Tibial nerve (tissue), 4 donors: ENCODE measurements at places on chromosomes 12 and 14. TPM values are rescaled to one million over a fixed set of nuclear protein-coding genes. Genes with fewer than 3 reads are reported as not detected.

GRCh38 chr14:79467835-79468234, 743.5 kb downstream of the DIO2 start:
- DNase-seq: no peak

DNA sequence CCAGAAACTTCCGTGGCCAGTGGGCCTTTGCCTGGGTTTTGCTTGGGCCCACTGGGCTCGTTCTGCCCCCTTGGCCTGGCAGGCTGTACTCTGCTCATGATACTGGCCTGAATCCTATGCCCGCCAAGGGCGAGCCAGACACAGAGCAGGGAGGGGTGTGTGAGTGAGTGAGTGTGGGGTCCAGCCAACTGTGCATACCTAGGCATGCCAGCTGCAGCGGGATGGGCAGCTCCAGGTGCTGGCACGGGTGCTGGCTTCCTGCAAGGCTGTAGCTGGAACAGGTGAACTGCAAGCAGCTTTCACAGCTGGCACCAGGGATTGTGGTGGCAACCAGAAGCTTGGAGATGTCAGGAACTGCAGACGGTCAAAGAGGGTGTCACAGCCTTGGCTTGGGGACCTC, 1276.4 kb downstream of the SLC16A7 start:
- no peak for DNase-seq

Gene MEG3
- 169 TPM for total RNA-seq

GRCh38 chr12:7591531-7591930, 74.2 kb downstream of the APOBEC1 start:
- DNase-seq: no peak

- no peak for DNase-seq
These were observed 5.1 kb downstream of the SLC4A8 start for GRCh38 chr12:51429700-51430099.

DNA sequence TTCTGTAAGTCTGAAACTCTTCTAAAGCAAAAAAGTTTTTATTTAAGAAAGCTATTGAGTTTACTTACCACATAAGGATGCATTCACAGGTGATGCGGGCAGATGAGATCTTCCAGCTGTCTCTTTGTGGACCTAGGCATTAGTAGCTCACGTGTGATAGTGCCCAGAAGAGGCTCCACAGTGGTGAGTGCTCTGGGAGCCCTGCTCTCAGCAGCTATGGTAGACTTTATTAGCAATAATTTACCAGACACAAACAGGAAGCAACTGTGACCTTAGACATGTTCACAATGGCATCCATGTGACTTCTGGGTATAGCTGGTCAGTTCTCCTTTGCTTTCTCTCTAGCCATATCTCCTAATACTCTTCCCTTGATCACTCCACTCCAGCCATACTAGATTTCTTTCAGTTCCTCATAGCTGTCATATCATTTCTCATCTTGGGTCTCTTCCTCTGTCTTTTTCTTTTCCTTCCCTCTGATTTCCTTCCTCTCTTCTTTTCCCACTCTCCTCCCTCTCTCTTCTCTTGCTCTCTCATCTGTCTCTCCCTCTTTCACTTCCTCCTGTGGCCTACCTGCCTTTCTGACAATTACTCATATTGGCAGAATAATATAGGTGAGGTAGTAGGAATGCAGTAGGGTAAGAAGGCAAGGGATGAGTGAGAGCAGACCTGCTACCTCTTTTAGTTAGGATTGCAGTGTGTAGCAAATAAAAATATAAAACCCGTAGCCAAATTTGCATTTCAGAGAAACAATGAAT, 75.2 kb upstream of the SCAF11 start:
- DNase-seq: no peak

DNA sequence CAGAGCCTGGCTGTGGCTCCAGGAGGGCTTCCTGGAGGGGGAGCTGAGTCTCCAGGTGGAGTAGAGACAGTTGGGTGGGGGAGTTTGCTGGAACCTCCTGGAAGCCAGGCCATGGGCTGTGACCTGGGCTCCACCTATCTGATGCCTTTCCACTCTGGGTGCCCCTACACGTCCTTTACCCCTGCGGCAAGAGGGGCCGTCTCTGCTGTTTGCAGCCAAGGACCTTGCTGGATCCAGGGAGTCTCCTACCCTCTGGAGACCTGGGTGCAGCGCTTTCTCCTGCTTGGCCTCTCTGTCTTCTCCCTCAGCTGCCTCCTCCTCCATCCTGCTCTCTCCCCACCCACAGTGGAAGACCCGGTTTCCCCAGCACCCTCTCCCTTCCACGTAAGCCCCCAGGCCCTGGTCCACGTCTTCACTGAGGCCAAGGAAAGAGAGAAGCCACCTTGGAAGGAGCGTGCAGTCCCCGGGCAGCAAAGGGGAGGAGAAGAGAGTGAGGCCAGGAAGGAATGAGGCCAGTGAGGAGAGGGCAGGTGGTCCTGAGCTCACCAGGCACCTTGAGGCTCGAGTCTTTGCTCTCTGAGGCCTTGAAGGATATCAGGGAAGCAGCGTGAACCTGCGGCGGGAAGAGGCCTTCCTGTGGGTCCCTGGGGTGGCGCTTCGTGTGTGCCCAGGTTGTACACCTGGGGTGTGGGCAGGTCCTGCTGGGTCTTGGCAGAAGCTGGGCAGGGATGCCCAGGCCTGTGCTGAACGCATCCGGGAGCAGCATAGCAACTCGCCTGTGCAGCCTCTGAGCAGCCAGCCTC, 294.3 kb upstream of the RTL1 start:
- no peak for DNase-seq

Gene OR4K2
- total RNA-seq: not detected

Gene TCL1A
- total RNA-seq: not detected

Gene STAT2
- total RNA-seq: 163 TPM

- no peak for DNase-seq
These were observed 1.3 kb upstream of the WASHC3 start for GRCh38 chr12:102063069-102063468.

DNA sequence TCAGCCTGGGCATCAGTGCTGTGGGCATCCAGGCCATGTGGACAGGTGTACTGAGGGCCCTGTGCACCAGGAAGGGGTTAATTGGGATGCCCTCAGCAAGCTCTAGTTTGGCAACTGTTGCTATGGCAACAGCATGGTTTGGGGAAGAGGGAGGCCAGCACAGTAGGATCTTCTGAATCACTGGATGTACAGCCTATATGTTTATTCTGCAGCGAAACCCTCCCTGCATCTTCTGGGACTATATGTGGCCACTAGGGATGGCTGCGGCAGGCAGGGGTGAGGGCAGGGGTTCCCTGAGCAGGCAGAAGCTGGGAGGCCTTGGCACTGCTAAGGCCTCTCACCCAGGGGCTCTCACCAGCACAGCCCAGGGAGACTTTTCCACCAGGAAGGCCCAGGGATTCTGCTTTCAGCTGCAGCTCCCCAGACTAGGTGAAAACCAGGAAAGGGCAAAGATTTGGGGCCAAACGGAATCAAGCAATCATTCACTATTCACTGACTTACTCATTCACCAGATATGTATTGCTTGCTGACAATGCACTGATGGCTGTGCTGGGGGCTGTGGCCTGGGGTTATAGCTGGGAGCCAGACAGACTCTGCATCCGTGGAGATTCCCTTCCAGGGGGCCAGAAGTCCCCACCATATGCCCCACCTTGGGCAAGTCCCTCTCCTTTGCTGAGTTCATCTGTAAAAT, 42.8 kb downstream of the IRF2BPL start:
- DNase-seq: no peak

Gene SOCS2
- total RNA-seq: 18.8 TPM

Gene LALBA
- total RNA-seq: not detected

DNA sequence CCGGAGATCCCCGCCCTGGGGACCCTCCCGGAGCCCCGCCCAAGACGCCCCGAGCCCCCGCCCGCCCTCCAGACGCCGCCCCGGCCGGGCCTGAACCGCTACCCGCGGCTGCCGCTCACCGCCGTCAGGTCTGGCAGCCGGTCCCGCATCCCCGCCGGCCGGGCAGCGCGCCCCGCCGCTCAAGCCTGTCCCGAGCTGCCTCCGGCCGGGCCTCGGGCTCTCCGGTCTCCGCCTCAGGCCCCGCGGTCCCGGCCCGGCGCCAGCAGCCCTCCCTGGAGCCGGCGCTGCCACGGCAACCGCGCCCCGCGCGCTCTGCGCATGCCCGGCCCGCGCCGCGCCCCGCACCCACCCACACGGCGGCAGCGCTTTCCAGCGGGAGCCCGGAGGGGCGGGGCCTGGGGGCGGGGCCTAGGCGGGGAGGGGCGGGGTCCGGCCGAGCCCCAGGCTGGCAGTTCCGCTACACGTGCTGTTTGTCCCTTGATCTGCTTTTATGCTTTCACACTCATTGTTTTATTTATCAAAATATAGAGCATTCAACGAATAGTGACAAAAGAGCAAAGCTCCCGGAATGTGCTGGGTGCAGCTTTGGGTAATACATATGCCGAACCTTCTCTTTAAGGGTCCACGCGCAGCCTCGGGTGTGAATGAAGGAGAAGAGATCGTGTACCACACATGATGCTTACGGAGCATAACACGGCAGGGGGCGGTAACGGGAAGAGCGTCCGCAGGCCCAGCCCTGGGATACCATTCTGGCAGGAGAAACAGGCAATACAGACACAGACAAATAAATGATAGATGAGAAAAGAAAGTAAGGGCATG, at the start of gene STX2:
Gene STX2, minus strand, starts transcription at position 300 of the 819 bp plus-strand sequence. Its CDS starts 151 bp downstream, at position 149.
- peak; percentile 80 for DNase-seq

DNA sequence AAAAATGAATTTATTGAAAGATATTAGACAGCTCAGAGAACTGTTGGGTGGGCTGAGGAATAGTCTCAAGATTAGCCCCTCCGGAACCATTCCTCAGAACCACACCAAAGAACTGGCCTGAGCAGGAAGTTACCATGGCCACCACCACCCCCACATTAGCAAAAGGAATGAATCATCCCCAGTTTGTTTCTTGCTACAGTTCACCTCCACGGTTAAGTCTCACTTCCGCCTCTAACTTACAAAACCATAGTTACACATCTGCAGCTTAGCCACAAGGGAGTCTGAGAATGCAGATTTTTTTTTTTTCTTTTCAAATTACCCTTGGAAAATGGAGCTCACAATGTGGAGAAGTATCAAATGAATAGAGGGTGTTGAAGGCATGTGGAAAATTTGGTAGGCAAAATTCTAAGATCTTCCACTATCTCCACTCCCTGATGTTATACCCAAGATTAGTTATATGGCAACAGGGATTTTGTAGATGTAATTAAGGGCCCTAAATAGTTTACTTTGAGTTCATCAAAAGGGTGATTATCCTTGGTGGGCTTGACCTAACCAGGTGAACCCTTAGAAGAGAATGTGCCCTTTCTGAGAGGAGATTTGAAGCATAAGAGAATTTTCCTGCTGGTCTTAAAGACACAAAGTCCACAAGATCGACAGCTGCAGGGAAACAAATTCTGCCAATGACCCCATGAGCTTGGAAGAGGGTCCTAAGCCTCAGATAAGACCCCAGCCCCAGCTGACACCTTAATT, 129.8 kb upstream of the KRR1 start:
- DNase-seq: no peak

- DNase-seq: no peak
These were observed 119.7 kb upstream of the VASH1 start for GRCh38 chr14:76641541-76641940.

GRCh38 chr12:54945082-54945481, 39.5 kb downstream of the TESPA1 start:
- DNase-seq: no peak

DNA sequence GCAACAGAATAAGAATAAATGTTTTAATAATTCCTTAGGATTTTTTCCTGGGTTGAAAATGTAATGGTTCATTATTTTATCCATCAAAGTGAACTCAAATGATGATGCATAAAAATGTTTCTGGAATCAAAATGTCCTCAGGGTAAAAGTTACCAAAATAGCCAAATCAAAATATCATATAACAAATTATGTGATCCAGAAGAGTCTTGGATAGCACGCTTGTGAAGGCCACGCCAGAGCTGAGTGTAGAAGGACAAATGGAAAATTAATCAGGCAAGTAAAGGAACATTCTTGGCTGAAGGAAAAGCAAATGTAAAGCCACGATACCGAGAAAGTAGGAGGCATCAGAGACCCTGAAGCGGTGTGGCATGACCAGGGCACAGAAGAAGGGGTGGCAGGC, 169.2 kb downstream of the CAPZA3 start:
- DNase-seq: no peak

- DNase-seq: no peak
These were observed 45.8 kb upstream of the TMEM132D start for GRCh38 chr12:129949651-129950050.

GRCh38 chr14:55691659-55692058, 111.7 kb downstream of the KTN1 start:
- DNase-seq: no peak

DNA sequence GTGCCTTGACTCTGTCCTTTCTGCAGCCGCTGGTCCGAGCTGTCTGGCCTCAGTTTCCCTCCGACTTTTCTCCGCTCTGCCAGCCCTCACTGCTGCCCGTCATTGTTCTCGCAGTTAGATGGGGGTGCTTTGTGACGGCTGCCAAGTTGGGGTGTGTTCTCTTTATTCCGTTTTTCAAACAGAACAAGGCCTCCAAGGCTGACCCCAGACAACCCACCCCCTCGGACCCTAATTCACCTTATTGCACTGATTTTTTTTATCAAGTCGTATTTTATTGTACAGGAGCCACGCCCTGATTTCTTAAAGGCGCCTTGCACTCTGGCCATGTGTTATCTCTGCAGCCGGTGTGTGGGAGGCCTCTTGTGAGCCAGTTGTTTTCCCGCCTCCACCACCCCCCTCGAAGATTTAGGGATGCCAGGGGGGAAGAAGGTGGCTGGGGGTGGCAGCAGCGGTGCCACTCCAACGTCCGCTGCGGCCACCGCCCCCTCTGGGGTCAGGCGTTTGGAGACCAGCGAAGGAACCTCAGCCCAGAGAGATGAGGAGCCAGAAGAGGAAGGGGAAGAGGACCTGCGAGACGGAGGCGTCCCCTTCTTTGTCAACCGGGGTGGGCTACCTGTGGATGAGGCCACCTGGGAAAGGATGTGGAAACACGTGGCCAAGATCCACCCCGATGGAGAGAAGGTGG, 1.3 kb downstream of the VASH1 start:
- DNase-seq: no peak

GRCh38 chr12:122207391-122207790, 3.9 kb downstream of the B3GNT4 start:
- no peak for DNase-seq

- no peak for DNase-seq
These were observed 411.6 kb downstream of the CCER1 start for GRCh38 chr12:90543374-90543773.

DNA sequence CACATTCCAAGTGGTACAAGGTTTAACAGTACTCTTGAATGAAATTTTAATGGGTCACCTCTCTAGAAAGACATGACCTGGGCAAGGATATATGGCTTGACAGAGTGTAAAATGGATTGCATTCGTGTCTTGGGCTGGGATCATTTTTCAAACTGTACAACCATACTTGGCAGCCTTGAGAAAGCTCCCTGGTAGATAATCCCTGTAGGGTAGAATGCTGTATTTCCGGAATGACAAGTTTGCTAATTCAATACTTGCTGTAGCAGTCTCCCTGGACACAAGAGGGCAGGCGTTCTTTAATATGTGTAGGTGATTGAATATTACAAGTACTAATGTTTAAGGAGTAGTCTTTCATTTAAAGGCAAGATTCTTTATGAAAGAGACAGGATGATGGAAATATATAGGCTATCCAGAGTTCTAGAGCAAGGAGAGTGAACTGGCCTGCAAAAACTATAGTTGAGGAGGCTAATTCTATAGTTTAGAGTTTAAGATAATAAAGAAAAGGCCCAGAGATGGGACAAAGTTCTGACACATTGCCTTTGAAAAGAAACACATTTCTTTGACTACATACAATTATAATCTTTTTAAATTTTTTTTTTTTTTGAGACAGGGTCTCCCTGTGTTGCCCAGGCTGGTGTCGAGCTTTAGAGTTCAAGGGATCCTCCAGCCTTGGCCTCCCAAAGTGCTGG, 53.4 kb downstream of the PLBD1 start:
- DNase-seq: no peak
